Activated T-helper 17 cell treated with anti-CD3 and anti-CD28 coated beads, Interleukin-2, amount 50 U/mL, for 72 hours (primary cell): ENCODE measurements at places on chromosomes 3 and 15.

GRCh38 chr3:61371123-61371522, 119.9 kb upstream of the FHIT start:
- no peak for ATAC-seq

DNA sequence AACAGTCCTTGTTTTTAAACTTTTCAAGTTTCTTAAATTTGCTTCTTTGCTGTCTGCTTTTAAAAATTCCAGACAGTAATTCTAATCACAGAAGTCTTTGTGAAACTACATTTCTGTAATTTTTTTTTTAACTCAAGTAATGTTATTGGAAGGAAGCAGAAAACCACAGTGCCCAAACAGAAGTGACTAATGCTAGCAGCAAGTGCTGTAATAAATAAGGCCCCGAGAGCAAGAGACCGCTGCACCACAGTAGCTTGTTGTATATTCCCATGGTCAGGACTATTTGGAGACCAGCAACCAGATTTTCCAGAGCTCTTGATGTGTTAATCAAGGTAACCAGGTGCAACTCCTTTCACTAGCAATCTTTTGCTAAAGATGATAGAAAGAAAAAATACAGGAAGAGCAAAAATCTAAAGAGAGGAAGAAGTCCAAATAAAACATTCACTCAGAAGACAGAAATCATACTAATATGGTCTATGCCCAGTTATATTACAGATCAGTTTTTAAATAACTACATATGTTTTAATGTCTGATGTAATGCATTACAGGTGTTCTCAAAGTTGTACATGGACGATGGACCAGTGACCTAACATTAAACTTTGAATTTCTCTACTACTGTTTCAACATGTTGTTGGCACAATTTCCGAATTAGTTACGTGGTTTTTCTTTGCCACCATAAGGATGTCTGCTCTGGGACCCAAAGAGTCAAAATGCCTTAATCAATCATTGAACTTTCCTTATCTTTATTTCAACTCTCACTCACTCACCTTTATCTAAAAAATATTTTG, 36.4 kb downstream of the WWTR1 start:
- ATAC-seq = peak; percentile 84

DNA sequence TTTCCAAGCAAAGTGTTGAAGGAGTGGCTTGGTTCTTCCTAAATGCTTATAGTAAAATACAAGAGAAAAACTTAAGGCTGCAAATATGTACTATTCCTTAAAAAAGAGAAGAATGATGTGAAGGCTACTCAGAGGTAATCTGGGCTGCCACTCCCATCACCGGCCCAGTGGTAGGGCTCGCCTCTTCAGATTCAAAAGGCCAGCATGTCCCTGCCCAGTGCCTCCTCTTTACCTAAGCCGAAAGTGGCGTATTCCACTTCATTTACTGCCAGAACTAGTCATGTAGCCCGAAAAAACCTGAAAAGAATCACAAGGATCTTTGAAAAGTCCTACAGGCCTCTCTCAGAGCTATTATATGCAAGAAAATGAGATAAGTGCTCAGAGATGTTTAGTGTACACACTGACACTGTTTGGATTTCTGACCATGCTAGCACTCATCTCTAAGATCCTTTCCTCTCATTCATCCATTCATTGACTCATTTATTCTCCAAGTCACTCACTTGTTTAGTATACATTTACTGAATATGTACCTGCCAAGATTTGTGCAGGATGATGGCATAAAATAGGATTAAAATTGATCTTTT, 373.3 kb upstream of the THBS1 start:
- no peak for ATAC-seq

DNA sequence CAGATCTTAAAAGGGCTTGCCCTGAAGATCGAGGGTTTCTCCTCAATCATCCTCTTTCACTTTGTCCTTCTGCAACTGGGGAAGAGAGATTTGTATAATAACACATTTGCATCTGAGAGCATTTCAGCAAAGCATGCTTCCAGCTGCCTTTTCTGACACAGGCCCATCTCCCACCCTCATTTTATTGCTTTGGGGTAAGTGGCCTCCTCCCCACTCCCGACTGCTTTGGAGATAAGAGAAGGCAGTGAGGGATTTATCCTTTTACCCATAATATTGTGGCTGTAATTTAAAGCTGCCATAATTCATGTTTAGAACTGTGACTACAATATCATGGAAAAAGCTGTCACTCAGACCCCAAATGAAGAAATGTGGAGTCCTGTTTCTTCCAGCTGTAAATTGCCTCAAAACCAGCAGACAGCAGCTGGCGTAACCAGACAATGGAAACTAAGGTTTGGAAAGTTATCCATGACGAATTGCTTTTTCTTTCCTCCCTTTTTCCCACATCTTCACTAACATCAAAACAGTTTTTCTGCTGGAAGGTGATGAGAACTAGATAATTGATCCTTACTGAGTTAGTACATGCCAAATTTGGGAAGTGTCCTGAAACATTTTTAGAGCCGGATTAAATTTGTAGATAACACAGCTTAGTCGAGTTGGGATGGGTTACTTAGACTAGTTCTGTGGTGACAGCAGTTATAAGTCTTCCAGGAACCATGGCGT, 104.2 kb upstream of the PFN2 start:
- ATAC-seq = no peak

GRCh38 chr3:66537735-66538134, 36.9 kb upstream of the LRIG1 start:
- no peak for ATAC-seq

GRCh38 chr3:26962492-26963360, 340.2 kb downstream of the LRRC3B start:
- ATAC-seq = no peak

- ATAC-seq = no peak
Measured at GRCh38 chr15:34620142-34620541, 36.7 kb upstream of the GOLGA8B start.

- no peak for ATAC-seq
Measured at GRCh38 chr15:69659454-69660050, 206.9 kb downstream of the RPLP1 start.

DNA sequence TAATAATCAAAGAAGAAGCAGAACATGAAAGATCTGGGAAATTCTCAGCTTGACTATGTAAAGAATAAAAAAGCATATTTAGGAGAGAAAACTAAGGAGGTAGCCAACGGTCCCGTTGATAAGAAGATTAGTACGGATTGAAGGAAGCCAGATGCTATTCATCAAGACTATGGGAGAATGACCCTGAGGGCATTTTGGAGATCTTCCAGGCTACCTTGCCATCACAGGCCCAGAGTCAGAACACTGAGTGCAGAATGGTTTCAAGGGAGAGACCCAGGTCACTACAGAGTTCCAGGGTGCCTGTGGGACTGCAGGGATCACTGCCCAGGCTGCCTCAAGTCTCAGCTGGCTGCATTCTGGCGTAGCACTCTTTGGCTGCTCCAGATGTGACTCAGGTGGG, 752.9 kb upstream of the ARPP21 start:
- no peak for ATAC-seq
